ENCODE measurements at places on chromosomes 12 and 14. TPM values are rescaled to one million over a fixed set of nuclear protein-coding genes. Genes with fewer than 3 reads are reported as not detected.

KRT3 gene
- total RNA-seq = not detected

PCBP2 gene
- total RNA-seq = 488 TPM

SERPINA12 gene
- total RNA-seq = not detected

TAS2R10 gene
- 0.29 TPM for total RNA-seq

GUCY2C gene
- not detected for total RNA-seq

GYS2 gene
- total RNA-seq = not detected

GRCh38 chr12:116087962-116088361 is 189.5 kb downstream of the MED13L start:
- H3K27me3 ChIP-seq = no peaks in the 10 kb centered on the region
- H3K27ac ChIP-seq = no peak overlapping the region
- DNase-seq = no peak
- H3K36me3 ChIP-seq = no peaks in the 10 kb centered on the region
- H3K4me3 ChIP-seq = no peak overlapping the region
- peaks cover 10% of the 10 kb centered on the region for H3K4me1 ChIP-seq

DNA sequence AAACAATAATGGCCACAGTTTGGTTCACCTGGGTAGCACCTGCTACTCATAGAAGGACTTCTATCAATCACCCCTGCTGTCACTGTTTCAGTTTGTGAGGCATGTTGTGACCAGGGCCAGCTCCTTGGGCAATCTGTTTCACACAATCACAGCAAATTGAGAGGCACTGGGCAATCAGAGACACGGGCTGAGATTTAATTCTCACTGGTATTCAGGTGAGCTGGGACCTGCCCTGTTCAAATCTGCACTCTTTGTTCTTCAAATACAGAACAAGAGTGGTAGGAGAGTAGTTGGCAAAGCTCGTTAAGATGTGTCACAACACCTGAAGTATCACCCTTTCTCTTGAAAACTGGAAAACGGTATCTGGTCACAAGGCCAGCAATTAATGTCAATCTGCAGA is 57.8 kb upstream of the NAP1L1 start:
- H3K4me1 ChIP-seq = no peaks in the 10 kb centered on the region
- H3K27me3 ChIP-seq = no peaks in the 10 kb centered on the region
- no peak overlapping the region for H3K27ac ChIP-seq
- H3K36me3 ChIP-seq = no peaks in the 10 kb centered on the region
- H3K4me3 ChIP-seq = no peak overlapping the region

DNA sequence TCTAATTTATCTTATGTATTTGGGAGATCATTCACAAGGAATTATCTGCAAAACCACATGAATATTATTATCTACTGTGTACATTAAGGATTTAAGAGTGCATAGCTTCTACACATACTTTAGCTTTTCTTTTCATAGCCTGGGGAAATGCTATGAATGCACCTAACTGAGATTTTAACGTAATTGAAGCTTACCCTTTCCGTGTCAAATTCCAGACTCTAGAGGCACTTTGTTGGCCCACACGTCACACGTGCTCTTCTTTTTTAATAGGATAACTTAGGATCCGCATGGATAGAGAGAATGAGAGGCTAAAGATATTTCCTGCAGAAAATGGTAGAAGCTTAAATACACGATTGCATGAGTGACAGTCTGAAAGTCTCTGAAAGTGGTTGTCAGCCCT is 481.1 kb downstream of the PCNX1 start:
- no peak overlapping the region for H3K4me3 ChIP-seq
- H3K4me1 ChIP-seq = no peaks in the 10 kb centered on the region
- H3K27me3 ChIP-seq = no peaks in the 10 kb centered on the region
- DNase-seq = no peak

DNA sequence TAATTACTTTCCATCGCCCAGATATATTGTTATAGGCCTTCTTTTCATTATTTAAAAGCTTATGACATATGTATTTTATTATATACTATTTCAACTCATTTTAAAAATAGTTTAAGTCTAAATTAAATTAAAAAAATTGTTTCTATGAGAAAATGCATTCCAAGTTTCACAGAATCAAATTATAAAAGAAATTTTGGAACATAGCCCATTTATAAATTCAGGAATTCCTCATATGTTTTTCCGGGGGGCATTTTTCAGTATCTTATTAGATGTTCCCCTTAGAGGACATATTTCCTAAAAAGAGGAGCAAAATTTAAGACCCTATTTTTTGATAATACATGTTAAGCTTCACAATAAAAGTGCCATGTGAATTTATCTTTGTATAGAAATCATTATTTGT is 119.9 kb upstream of the ATP2B1 start:
- H3K27ac ChIP-seq = no peak overlapping the region
- H3K4me3 ChIP-seq = no peak overlapping the region
- DNase-seq = no peak
- H3K4me1 ChIP-seq = no peaks in the 10 kb centered on the region
- H3K36me3 ChIP-seq = no peaks in the 10 kb centered on the region

- no peaks in the 10 kb centered on the region for H3K27me3 ChIP-seq
- no peak overlapping the region for H3K27ac ChIP-seq
- DNase-seq = no peak
- peaks cover 14% of the 10 kb centered on the region for H3K36me3 ChIP-seq
- peaks cover 54% of the 10 kb centered on the region for H3K4me1 ChIP-seq
These were observed 21.2 kb downstream of the JDP2 start for GRCh38 chr14:75449036-75449435.

GRCh38 chr14:75794615-75795038 is 133.6 kb downstream of the TTLL5 start:
- H3K4me3 ChIP-seq = no peak overlapping the region
- no peak for DNase-seq
- no peaks in the 10 kb centered on the region for H3K27me3 ChIP-seq
- no peaks in the 10 kb centered on the region for H3K4me1 ChIP-seq

DNA sequence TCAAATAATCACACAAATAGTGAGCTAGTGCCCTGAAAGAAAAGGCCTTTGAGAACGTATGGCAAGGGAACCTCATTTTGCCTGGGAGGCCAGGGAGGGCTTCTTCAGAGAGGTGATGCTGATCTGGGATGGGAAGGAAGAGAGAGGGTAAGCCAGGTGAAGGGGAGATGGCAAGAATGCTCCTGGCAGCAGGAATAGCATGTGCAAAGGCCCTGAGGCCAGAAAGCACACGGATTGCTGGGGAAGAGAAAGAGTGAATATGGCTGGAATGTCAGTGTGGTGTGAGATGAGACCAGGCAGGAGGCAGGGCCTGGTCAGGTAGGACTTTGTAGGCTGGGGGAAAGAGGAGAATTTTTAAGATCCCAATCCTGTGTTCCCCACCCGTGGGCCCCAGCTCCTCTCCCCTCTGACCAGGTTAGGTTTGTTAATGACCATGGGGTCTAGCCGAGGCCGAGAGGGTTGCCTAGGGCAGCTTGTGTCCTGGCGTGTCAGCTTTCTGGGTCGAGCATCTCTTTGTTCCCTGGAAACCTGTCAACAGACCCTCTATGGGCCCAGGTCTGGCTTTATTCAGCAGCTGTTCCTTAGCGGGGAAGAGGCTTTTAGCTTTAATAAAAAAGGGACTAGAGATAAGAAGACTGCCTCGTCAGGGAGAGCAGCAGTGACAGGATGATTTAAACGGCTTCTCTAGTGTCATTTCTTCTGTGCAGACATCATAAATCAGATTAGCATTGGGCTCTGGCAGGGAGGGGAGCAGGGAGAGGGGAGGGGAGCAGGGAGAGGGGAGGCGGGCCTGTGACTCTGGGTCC is 123.4 kb downstream of the ADCK1 start:
- DNase-seq = no peak
- H3K27me3 ChIP-seq = no peaks in the 10 kb centered on the region
- H3K27ac ChIP-seq = no peak overlapping the region
- H3K4me1 ChIP-seq = no peaks in the 10 kb centered on the region
- no peaks in the 10 kb centered on the region for H3K36me3 ChIP-seq

- H3K36me3 ChIP-seq = no peaks in the 10 kb centered on the region
- H3K4me1 ChIP-seq = peaks cover 17% of the 10 kb centered on the region
- H3K27ac ChIP-seq = no peak overlapping the region
- no peaks in the 10 kb centered on the region for H3K27me3 ChIP-seq
- no peak for DNase-seq
These were observed 13.4 kb upstream of the IFI27L2 start for GRCh38 chr14:94142836-94143235.

- DNase-seq = no peak
- no peaks in the 10 kb centered on the region for H3K27me3 ChIP-seq
- no peaks in the 10 kb centered on the region for H3K36me3 ChIP-seq
- H3K27ac ChIP-seq = no peak overlapping the region
These were observed 98.7 kb downstream of the BBS10 start for GRCh38 chr12:76249501-76249900.

DNA sequence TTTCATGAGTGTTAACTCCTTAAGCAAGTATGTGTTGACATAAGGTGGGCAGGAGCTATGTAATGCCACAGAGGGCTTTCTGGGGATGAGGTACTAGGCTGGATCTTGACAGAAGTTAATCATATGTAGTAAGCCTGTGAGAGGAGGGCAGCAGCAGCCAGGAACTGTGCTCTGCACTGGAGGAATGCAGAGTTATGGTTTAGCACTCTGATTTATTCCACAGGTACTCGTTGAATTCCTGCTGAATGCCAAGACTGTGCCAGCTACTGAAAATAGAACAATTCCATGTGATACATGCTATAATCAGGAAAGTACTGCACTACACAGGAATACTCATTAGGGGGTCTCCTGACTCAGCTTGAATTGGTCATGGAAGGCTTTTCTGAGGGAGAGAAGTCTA is 58.7 kb downstream of the SUSD6 start:
- H3K27me3 ChIP-seq = no peaks in the 10 kb centered on the region
- H3K36me3 ChIP-seq = no peaks in the 10 kb centered on the region
- H3K4me3 ChIP-seq = no peak overlapping the region
- H3K27ac ChIP-seq = no peak overlapping the region
- no peak for DNase-seq

DNA sequence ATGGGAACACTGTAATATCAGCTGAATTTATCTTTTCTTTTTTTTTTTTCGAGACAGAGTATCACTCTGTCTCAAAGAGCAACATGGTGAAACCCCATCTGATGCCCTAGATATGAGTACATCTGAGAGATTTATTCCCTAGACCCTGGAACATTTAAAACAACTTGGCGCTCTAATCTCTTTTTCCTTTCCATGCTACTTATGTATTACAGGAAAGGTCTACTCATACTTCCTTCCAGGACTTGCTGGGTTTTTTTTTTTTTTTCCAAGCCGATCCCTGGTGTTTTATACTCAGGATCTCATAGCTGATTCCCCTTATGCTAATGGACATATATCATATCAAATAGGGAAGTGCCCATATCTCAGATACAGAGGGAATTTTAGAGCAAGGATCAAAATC is 83.1 kb downstream of the MAPKAPK5 start:
- no peak overlapping the region for H3K4me3 ChIP-seq
- no peaks in the 10 kb centered on the region for H3K4me1 ChIP-seq
- H3K27ac ChIP-seq = no peak overlapping the region
- no peaks in the 10 kb centered on the region for H3K27me3 ChIP-seq

- no peaks in the 10 kb centered on the region for H3K36me3 ChIP-seq
- no peaks in the 10 kb centered on the region for H3K4me1 ChIP-seq
- H3K27ac ChIP-seq = no peak overlapping the region
- no peaks in the 10 kb centered on the region for H3K27me3 ChIP-seq
- H3K4me3 ChIP-seq = no peak overlapping the region
These were observed 176.7 kb downstream of the PAH start for GRCh38 chr12:102740141-102740955.

DNA sequence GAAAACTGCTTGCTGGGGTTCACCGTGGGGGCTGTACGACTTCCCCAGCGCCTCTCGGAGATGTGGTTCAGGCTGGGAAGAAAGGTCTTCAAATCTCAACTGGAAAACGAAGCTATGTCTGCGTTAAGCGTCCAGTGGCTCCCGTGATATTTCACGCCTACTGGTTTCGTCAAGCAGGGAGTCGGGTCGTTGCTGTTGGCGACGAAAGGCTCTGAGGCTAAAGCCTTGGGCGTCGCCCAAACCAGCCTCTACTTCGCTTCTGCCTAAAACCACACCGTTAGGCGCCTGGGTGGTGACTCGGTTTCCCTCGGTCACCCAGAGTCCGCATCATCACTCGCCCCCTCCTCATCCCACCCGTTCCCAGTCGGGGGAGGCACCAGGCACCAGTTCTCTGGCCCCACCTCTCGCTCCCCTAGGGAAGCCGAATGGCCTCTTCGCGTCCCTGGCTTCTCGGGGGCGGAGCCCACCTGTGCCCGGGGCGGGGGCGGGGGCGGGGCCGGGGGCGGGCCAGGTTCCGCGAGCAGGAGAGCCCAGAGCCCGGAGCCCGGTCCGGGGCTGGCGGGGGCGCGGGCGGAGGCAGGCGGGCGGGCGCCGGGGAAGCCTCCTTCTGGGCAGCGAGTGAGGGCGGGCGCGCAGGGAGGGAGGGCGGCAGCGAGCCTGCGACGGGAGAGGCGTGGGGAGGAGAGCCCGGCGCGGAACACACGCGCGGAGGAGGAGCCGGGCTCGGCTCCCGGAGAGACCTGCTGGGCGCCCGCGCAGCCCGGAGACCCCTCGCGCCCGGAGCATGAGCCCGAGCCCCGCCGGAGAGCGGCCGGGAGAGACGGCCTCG is at the start of gene B4GALNT3:
B4GALNT3 (plus strand) TSS at position 510 of the 829 bp plus-strand sequence. CDS start 438 bp downstream, outside the sequence.
- peak; percentile 72 for DNase-seq
- peaks cover 9% of the 10 kb centered on the region for H3K4me1 ChIP-seq
- no peaks in the 10 kb centered on the region for H3K36me3 ChIP-seq
- H3K27ac ChIP-seq = peak within 1 kb of the TSS; percentile 58
- peaks cover 3% of the 10 kb centered on the region for H3K27me3 ChIP-seq

GRCh38 chr12:113424915-113425823 is 3.0 kb downstream of the SDSL start:
- no peak overlapping the region for H3K4me3 ChIP-seq
- no peaks in the 10 kb centered on the region for H3K36me3 ChIP-seq
- DNase-seq = no peak
- peaks cover 5% of the 10 kb centered on the region for H3K4me1 ChIP-seq

GRCh38 chr12:94948232-94948810 is 55.2 kb downstream of the NDUFA12 start:
- H3K4me1 ChIP-seq = no peaks in the 10 kb centered on the region
- no peak for DNase-seq
- H3K27ac ChIP-seq = no peak overlapping the region
- no peak overlapping the region for H3K4me3 ChIP-seq
- no peaks in the 10 kb centered on the region for H3K36me3 ChIP-seq

DNA sequence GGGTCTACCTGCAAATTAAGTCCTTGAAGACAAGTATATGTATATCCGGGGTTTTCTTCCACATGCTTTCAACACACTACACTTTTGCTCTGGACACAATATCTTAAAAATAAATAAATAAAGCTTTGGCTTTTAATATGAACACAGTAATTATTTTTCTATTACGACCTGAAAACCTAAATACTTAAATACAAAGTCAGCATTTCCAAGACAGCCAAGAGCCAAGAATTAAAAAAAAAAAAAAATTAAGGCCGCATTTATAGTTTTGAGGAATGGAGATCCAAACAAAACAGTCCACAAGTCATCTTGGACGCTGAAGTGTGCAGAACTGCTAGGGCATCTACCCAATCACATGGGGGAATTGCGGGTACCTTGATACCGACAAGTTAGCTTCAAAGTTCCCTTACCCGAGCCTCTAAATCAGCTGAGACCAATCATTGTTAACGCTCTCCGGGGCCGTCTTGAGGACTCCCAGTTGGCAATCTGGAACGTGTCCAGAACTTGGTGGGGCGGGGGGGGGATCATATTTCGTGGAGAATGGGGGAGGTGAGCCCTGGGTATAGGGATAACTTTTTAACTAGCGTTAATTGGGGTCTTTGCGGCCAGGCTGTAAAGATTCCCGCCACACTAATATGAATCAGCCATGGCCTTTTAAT is 731 bp upstream of the PCNX4 start:
- H3K27me3 ChIP-seq = no peaks in the 10 kb centered on the region
- H3K36me3 ChIP-seq = no peaks in the 10 kb centered on the region
- no peak for DNase-seq
- H3K27ac ChIP-seq = peak overlapping the region; percentile 98
- peaks cover 27% of the 10 kb centered on the region for H3K4me1 ChIP-seq

- no peaks in the 10 kb centered on the region for H3K27me3 ChIP-seq
- no peaks in the 10 kb centered on the region for H3K36me3 ChIP-seq
- no peak overlapping the region for H3K27ac ChIP-seq
- no peak for DNase-seq
- H3K4me3 ChIP-seq = no peak overlapping the region
- no peaks in the 10 kb centered on the region for H3K4me1 ChIP-seq
These were observed 345.9 kb downstream of the NAV3 start for GRCh38 chr12:78176643-78177042.

All from upper lobe of left lung (tissue), 6 donors.